Activated CD8-positive, alpha-beta T cell treated with anti-CD3 and anti-CD28 coated beads, Interleukin-2, amount 10 ng/mL, durations not matched to agents 7 days and 5 days (primary cell): ENCODE measurements at places on chromosomes 1 and 21. TPM values are rescaled to one million over a fixed set of nuclear protein-coding genes. Genes with fewer than 3 reads are reported as not detected.
A peak's percentile ranks its signal among the peaks of the same experiment; 100 is the strongest.

The RPS6KC1 gene
- total RNA-seq = 11.8 TPM

- H3K4me3 ChIP-seq = no peak overlapping the region
- peaks cover 17% of the 10 kb centered on the region for H3K36me3 ChIP-seq
- H3K4me1 ChIP-seq = peaks cover 34% of the 10 kb centered on the region
- H3K27me3 ChIP-seq = no peaks in the 10 kb centered on the region
- no peak overlapping the region for H3K27ac ChIP-seq
- no peak for DNase-seq
Measured at GRCh38 chr1:89546082-89546889, 21.7 kb downstream of the LRRC8B start.

The NPHS2 gene
- total RNA-seq = not detected

- no peaks in the 10 kb centered on the region for H3K27me3 ChIP-seq
- no peak overlapping the region for H3K27ac ChIP-seq
- no peak overlapping the region for H3K4me3 ChIP-seq
- DNase-seq = no peak
Measured at GRCh38 chr21:34836933-34837505, 168.2 kb downstream of the CLIC6 start.

The DAB1 gene
- total RNA-seq = 0.18 TPM

The PTPRU gene
- total RNA-seq = not detected

DNA sequence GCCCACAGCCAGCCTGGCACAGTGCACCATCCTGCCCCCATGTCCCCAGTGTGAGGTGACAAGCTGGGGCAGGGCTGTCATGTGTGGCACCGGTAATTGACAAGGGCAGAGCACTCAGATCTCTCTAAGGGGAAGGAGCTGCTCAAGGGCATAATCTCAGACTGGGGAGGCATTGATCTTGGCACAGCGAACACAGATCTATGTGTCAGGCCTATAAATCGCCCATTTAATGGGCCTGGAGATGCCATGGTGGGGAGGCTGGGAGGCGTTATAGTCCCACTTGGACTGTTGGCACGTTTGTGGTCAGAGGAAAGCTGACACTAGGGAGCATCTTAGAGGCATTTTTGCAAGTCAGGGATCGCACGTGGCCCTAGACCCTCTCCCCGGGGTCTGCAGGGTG is 594.1 kb downstream of the PTPRU start:
- DNase-seq = no peak
- no peaks in the 10 kb centered on the region for H3K4me1 ChIP-seq
- H3K36me3 ChIP-seq = no peaks in the 10 kb centered on the region
- H3K27me3 ChIP-seq = no peaks in the 10 kb centered on the region
- H3K27ac ChIP-seq = no peak overlapping the region

DNA sequence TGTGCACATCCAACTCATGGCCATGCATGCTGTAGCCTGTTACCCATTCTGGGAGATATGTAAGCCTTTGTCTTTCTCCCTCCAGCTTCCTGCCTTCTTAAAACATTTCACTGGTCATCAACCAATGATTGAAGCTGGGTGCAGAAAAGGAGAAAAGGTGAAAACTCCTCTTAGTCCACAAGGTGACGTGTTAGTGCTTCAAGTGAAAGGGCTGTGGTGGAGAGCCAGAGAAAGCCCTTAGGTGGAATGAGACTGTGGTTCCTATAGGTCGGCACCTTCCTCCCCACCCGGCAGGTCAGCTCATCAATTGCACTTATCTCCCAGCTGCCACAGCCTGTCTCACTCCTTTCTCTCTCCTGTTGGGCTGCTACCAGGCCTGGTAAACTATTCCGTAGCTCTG is 30.4 kb downstream of the ERG start:
- H3K27me3 ChIP-seq = peaks cover 8% of the 10 kb centered on the region
- no peak overlapping the region for H3K4me3 ChIP-seq
- DNase-seq = no peak
- no peaks in the 10 kb centered on the region for H3K4me1 ChIP-seq
- no peaks in the 10 kb centered on the region for H3K36me3 ChIP-seq

GRCh38 chr1:68319907-68320306 is 87.6 kb upstream of the WLS start:
- H3K27ac ChIP-seq = no peak overlapping the region
- H3K36me3 ChIP-seq = no peaks in the 10 kb centered on the region
- no peak for DNase-seq
- H3K4me3 ChIP-seq = no peak overlapping the region

DNA sequence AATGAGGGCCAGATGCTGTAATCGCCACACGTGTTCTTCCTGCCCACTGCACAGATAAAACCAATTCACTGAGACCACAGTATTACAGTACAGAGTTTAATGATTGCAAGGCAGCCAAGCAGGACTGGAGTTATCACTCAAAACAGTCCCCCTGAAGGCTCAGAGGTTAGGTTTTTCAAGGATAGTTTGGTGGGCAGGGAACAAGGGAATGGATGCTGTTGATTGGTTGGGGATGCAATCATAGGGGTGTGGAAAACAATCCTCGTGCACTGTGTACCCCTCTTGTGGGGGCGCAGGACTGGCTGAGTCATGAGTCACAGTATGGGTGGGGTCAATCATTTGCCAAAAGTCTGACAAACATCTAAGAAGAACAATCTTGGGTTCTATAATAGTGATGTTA is 12.4 kb upstream of the USP1 start:
- no peak for DNase-seq
- no peaks in the 10 kb centered on the region for H3K36me3 ChIP-seq
- H3K27ac ChIP-seq = no peak overlapping the region
- H3K27me3 ChIP-seq = peaks cover 2% of the 10 kb centered on the region

- H3K4me1 ChIP-seq = peaks cover 7% of the 10 kb centered on the region
- no peak within 1 kb of the TSS for H3K27ac ChIP-seq
- H3K36me3 ChIP-seq = no peaks in the 10 kb centered on the region
- peak; percentile 29 for DNase-seq
Measured at GRCh38 chr1:183185941-183186490, at the start of gene LAMC2. Gene LAMC2 (plus strand): TSS chr1:183186264. CDS start chr1:183186353, 89 bp downstream.

GRCh38 chr1:19892628-19893168 is 10.5 kb downstream of the OTUD3 start:
- peaks cover 35% of the 10 kb centered on the region for H3K36me3 ChIP-seq
- no peak for DNase-seq
- H3K4me1 ChIP-seq = peaks cover 4% of the 10 kb centered on the region
- H3K4me3 ChIP-seq = no peak overlapping the region

GRCh38 chr1:155859881-155860871 is 809 bp downstream of the SYT11 start:
- H3K36me3 ChIP-seq = peaks cover 9% of the 10 kb centered on the region
- DNase-seq = peak; percentile 71
- H3K27me3 ChIP-seq = no peaks in the 10 kb centered on the region
- H3K27ac ChIP-seq = peak overlapping the region; percentile 87
- peak overlapping the region; percentile 96 for H3K4me3 ChIP-seq

DNA sequence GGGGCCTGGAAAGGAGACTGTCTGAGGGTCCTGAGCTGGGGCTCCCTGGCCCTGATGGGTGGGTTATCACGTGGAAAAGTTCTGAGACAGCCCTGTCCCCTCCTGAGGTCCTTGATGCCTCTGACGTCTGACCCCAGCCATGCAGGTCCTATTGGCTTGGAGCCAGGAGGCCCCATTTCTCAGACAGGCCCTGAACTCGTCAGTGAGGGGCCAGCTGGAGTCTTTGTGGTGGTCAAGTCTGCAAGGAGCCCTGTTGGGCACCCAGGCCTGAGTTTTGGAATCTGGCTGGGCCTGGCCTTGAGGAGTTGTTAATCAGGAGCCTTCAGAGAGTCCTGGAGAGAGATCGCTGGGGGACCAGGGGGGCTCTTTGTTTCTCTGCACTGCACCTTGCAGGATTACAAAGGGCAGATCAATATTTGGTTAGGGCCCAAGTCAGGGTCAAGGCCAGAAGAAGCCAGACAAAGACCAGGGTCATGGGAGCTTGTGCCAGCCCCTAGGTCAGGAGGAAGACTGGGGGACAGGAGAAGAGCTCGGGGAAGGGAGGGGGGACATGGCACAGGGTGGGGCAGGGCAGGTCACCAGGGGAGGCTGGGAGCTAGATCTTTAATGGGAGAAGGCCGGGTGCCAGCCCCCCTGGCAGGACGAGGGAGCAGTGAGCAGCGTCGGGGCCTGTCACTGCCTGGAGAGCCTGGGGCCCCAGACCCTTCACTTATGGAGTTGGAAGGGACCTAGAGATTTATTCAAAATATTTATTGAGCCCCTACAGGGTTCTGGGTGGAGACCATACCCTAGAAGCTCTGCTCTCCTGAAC is 83.2 kb downstream of the PTPRU start:
- no peaks in the 10 kb centered on the region for H3K4me1 ChIP-seq
- no peak overlapping the region for H3K27ac ChIP-seq
- H3K4me3 ChIP-seq = no peak overlapping the region
- no peak for DNase-seq

DNA sequence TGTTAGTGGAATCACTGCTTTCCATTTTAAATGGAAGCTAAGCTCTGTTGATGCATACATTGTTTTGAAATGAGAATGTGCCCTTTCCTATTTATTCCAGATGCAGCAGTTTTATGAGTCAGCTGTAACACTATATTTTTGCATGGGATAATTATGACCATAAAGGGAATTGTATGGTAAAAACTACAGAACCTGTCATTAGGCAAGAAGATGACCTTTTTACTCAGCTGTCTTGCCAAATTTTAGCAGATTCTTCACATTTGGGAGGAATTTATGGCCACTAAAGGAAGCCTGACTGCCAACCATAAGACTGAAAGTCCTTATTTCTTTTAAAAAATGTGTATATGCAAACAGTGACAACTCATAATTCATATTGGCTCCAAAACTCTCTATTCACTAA is 356.3 kb upstream of the PRMT6 start:
- H3K27me3 ChIP-seq = no peaks in the 10 kb centered on the region
- no peaks in the 10 kb centered on the region for H3K36me3 ChIP-seq
- no peak overlapping the region for H3K27ac ChIP-seq
- H3K4me3 ChIP-seq = no peak overlapping the region

GRCh38 chr1:229657993-229658755 is 32.1 kb downstream of the URB2 start:
- peaks cover 10% of the 10 kb centered on the region for H3K4me1 ChIP-seq
- DNase-seq = no peak
- peaks cover 50% of the 10 kb centered on the region for H3K36me3 ChIP-seq
- no peak overlapping the region for H3K27ac ChIP-seq
- H3K27me3 ChIP-seq = no peaks in the 10 kb centered on the region

- H3K36me3 ChIP-seq = peaks cover 3% of the 10 kb centered on the region
- peaks cover 79% of the 10 kb centered on the region for H3K27me3 ChIP-seq
- peaks cover 9% of the 10 kb centered on the region for H3K4me1 ChIP-seq
- peak within 1 kb of the TSS; percentile 44 for H3K4me3 ChIP-seq
Measured at GRCh38 chr1:181483285-181484195, at the start of gene CACNA1E. Gene CACNA1E (plus strand): TSS chr1:181483517. CDS start chr1:181483745, 228 bp downstream.

- H3K4me1 ChIP-seq = no peaks in the 10 kb centered on the region
- no peak for DNase-seq
- H3K4me3 ChIP-seq = no peak overlapping the region
- H3K27me3 ChIP-seq = no peaks in the 10 kb centered on the region
- no peaks in the 10 kb centered on the region for H3K36me3 ChIP-seq
Measured at GRCh38 chr1:3222042-3222692, 153.2 kb downstream of the PRDM16 start.

The GCLM gene
- 18.8 TPM for total RNA-seq

The MPL gene
- total RNA-seq = not detected

DNA sequence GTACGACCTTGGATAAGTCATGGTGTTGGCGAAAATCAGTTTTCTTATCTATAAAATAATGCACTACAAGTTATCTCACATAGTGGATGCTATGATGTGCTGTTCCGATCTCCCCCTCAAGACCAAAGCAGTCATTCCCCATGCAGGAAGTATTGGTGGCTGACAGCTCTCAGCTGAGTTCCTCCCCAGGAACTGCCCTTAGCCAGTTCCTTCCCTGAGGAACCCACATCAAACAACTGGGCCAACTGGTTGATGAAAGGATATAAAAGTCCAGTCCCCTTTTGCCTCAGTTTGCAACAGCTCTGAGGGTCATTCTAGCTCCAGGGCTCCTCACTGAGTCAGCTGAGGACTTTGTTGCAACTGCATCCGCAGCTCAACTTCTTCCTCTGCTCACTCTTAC is 16.1 kb upstream of the SLAMF1 start:
- H3K4me3 ChIP-seq = peak overlapping the region; percentile 50
- peaks cover 73% of the 10 kb centered on the region for H3K4me1 ChIP-seq
- DNase-seq = peak; percentile 47
- H3K27ac ChIP-seq = peak overlapping the region; percentile 60

DNA sequence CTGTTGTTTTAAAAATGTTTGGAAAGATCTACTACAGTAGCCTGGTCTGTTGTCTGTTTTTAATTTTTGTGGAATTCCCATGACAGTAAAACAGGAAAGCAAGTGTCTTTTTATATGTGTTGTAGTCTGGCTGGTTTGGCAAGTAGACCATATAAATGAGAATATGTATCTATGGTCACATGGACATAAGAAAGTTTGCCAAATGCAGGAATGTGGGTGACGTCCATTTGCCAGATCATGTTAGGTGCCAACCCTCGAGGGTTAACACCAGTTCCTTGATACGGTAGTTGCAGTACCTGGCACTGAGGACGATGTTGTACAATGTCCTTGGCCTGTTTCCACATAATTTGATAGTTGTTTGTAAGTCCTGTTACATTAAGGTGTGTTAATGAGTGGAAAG is 6.2 kb downstream of the DAP3 start:
- no peak for DNase-seq
- no peak overlapping the region for H3K27ac ChIP-seq
- H3K4me3 ChIP-seq = no peak overlapping the region
- no peaks in the 10 kb centered on the region for H3K27me3 ChIP-seq
- peaks cover 61% of the 10 kb centered on the region for H3K36me3 ChIP-seq

DNA sequence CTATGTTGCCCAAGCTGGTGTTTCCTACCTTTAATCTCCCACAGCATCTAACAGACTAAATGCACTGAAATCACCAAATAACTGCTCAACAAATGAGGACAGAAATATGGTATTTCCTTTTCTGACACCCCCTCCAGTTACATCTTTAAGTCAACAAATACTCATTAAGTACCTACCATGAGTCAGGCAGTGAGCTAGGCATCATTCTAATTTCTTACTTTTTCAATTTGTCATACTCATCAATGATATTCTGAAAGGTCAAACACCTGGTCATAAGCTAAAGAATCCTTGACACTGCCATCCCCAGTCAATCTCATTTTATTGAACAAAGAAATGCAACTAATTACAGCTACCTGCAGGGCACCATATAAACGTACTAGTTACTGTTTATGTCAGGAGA is 36.6 kb downstream of the LUZP1 start:
- H3K4me3 ChIP-seq = no peak overlapping the region
- DNase-seq = no peak
- H3K4me1 ChIP-seq = no peaks in the 10 kb centered on the region
- H3K36me3 ChIP-seq = peaks cover 2% of the 10 kb centered on the region
- H3K27ac ChIP-seq = no peak overlapping the region

DNA sequence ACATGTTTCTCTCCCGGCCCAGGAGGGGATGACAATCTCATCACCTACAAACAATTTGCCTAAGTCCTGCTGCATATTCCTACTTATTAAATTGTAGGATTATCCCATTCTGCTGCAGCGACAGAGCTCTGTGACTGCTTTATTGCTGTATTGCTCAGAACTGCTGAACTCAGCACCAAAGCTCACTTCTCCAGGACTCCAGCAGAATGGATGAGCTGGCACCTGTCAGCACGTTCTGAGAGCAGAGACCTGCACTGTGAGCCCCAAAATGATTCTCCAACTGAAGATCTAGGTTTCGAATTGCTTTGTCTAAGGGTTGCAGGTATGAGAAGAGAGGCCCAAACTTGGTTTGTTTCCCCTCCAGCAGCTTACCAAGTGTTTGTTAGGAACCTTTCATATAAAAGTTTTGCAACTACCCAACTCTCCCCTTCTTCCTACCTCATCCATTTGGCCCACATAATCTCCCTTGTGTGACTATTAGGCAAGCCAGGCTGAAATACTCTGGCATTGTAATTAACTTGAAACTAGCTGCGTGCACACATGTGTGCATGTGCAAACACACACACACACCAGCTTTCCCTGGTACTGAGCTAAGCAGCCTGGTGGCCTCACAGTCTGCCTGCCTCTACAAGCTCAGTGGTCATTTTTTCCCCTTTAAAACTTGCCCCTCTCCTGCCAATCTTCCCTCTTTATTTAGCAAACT is 161.4 kb upstream of the CAMK1G start:
- no peak overlapping the region for H3K27ac ChIP-seq
- H3K36me3 ChIP-seq = no peaks in the 10 kb centered on the region
- DNase-seq = no peak
- H3K27me3 ChIP-seq = peaks cover 7% of the 10 kb centered on the region
